ENCODE measurements at places on chromosomes 1 and 21. TPM values are rescaled to one million over a fixed set of nuclear protein-coding genes. Genes with fewer than 3 reads are reported as not detected.
A peak's percentile ranks its signal among the peaks of the same experiment; 100 is the strongest.

GRCh38 chr1:20343149-20343937, 52.7 kb downstream of the VWA5B1 start:
- DNase-seq, result peak; percentile 73

GRCh38 chr1:89532866-89533265, 8.2 kb downstream of the LRRC8B start:
- no peak for DNase-seq

Gene CELA2B
- not detected for total RNA-seq

Gene OR2L5
- not detected for total RNA-seq

Gene RXFP4
- not detected for total RNA-seq

GRCh38 chr1:67557696-67558448, 127.1 kb upstream of the GADD45A start:
- peak; percentile 9 for DNase-seq

Data from osteoblast (primary cell).